ENCODE measurements at places on chromosomes 11 and 22. TPM values are rescaled to one million over a fixed set of nuclear protein-coding genes. Genes with fewer than 3 reads are reported as not detected.

DNA sequence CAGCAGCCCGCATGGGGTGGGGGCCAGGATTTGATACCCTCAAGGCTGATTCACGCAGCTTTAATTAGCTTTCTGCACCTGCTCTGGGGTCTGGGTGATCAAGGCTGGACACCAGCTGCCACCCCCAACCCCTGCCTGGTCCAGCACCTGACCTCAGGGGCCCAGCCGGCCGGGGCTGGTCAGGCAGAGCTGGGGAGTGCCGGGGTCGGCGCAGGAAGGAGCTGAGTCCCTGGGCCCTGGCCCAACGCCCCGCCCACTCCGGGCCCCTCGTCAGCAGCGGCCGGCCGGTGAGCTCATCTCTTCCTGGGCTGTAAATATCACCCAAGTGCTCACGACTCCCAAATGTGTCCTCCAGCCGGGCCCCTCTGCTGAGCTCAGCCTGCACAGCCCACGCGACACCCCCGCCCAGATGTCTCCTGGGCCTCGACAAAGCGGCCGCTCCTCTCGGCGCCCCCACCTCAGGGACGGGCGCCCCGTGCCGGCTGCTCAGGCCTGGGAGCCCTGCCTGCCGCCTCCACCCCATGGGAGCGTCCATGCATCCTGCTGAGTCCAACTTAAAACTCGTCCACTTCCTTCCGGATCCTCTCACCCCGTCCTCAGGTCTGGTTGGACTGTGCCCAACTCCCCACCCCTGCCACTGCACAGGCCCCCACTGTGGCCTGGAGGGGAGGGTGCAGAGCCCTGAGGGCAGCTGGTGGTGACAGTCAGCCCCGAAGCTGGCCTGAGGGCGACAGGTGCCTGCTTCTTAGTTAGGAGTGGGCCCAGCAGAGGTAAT lies 29.0 kb downstream of the RTN4R start:
- no peak for DNase-seq

GRCh38 chr11:13313005-13313819 lies 35.6 kb downstream of the BMAL1 start:
- DNase-seq: no peak

DNA sequence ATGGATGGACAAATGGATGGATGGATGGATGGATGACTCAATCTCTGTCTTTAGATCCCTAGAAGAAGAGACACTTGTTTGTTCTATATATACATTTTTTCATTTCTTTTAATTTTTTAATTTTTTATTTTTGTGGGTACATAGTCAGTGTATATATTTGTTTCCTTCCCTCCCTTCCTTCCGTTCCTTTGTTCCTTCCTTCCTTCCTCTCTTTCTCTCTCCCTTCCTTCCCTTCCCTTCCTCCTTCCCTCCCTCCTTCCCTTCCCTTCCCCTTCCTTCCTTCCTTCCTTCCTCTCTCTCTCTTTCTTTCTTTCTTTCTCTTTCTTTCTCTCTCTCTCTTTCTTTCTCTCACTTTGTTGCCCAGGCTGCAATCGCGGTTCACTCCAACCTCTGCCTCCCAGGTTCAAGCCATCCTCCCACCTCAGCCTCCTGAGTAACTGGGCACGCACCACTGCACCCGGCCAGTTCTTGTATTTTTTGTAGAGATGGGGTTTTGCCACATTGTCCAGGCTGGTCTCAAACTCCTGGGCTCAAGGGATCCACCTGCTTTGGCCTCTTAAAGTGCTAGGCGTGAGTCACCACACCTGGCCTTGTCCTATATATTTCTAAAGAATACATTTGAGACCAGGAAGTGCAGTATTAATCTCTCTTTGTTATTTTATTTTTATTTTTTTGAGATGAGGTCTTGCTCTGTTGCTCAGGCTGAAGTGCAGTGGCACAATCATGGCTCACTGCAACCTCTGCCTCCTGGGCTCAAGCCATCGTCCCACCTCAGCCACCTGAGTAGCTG lies 42.5 kb upstream of the AQP11 start:
- DNase-seq: no peak

DNA sequence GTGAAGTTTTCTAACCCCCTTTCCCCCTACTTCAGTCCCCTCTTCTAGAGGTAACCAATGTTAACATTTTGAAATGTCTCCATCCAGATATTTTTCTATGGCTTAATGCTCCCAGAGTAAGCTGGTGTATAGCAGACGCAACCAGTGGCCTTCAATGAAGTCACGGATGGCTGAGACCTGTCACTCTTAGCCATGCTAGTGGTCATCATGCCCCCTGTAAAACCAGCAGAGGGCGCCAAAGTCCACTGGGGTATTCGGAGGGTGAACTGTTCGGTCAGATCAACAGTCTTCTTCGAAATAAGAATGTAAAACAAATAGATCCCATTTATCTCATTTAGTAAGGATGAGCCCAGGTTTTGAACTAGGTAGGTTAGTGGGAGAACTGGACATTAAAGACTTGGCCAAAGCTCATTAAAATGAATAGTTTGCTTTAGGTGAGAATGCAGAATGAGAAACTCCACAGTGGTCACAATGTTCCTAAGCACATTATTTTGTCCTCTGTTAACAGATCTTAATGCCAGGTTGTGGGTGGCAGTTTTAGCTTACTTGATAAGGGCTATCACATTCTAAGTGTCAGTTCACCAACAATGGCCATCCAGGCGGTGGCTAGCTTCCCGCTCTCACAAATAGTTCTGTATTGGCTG lies 8.6 kb upstream of the MMP8 start:
- DNase-seq: peak; percentile 77

DNA sequence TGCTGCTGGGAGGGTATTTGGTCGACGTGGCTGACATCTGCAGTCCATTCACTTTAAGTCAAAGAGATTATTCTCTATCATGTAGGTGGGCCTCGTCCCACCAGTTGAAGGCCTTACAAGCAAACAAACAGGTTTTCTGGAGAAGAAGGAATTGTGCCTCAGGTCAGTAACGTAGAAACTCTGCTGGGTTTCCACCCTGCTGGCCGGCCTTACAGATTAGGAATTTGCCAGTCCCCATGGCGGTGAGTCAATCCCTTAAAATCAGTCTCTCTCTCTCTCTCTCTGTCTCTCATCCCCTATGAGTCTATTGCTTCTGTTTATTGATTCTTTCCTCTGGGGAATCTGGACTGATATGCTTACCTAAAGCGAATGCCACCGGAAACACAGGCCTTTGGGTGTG lies 75.4 kb upstream of the FGF3 start:
- no peak for DNase-seq

GRCh38 chr11:69598147-69598546 lies 42.8 kb upstream of the CCND1 start:
- peak; percentile 10 for DNase-seq

DNA sequence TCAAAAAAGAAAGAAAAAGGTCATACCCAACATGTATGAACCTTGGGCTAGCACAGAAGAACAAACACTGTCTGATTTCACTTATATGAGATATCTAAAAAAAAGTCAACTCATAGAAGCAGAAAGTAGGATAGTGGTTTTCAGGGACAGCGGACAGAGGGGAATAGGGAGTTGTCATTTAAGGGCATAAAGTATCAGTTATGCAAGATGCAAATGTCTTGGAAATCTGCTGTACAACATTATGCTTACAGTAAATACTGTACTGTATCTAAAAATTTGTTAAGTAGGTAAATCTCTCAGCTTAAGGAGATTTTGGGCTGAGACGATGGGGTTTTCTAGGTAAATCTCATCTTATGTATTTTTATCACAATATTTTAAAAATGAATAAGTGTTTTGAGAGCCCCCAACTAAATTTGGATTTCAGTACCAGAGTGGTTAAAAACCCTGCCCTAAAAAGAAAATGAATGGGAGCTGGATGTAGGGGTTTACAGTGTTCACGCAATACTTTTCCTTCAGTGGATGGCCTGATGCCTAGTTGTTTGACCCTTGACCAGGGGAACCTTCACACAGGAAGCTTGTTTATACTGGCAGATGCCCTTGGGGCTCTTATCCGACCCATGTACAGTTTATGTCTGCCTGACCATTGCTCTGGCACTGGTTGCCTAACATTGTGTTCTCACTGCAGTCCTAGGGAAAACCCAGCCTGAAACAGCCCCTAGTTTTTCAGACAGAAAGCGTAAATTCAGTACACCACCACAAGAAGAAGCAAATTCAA lies 34.8 kb downstream of the SLC22A9 start:
- DNase-seq: no peak

DNA sequence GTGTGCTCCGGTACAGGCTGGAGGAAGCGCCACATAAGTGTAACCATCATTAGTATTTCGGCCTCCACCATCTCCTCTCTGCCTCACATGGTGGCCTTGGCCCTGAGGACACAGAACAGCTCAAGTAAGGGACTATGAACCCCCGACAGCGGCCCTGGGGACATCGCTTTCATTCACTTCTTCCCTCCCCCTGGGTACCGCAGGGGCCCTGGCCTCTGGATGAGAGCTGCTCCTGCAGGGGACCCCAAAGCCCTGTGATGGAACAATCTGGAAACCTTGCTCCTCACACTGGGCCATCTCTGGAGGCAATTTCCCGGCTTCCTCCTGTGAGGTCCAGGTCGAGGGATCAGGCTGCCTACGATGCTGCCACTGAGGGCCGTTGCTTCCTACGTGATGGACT lies 565.5 kb downstream of the BRD1 start:
- no peak for DNase-seq

GRCh38 chr22:26225207-26225606 lies 55.9 kb downstream of the SEZ6L start:
- no peak for DNase-seq

GRCh38 chr11:128948583-128948982 lies 5.9 kb upstream of the TP53AIP1 start:
- peak; percentile 25 for DNase-seq

DNA sequence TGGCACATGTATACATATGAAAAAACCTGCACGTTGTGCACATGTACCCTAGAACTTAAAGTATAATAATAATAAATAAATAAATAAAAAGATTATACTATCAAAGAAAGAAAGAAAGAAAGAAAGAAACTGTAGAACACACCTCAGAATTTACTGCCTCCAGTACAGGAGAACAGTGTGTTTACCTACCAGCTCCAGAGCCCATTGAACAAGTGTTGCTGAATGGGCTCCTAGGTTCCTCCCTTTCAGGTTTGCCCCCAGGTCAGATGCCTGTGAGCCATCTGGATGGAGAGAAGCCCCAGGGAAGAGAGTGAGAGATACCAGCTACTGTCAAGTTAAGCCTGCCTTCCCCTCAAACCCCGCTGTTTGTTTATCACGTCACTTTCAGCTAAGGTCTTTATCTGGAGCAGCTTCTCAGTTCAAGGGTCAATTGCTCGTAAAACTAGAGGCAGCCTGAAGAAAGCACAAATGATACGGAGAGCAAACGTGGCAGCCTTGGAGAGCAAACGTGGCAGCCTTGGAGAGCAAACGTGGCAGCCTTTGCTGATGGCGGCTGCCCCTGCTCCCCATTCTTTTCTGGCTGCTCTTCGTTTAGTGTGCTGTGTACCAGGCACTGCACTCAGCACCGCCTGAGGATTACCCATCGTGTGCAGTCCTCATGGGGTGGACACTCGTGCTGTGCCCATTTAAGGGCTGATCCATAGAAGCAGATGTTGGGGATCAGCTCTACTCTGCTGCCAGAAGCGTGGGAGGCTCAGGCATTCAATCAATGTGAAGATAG lies 111.7 kb downstream of the ADAMTS15 start:
- no peak for DNase-seq

DNA sequence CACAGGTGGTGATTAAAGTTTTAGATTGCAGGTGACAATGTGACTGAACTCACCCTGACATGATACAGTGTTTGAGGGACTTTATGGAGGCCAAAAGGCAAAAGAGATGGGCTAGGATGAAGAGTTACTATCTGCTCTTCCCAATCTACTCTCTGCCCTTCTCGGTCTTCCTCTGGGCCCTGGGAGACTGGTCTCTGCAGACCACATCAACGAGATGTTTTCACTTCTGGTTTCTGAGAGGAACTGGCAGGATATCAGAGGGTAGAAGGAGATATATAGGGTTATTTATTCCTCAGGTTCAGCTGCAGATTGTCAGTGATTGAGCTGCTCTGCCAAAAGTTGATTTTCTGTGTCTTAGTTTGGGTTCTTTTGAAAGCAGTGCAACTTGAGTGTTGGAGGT lies 32.4 kb upstream of the CD44 start:
- DNase-seq: no peak

- no peak for DNase-seq
Measured at GRCh38 chr11:133896642-133897330, 51.5 kb upstream of the SPATA19 start.

GRCh38 chr11:133360860-133361688 lies 171.2 kb downstream of the OPCML start:
- DNase-seq: no peak

- peak; percentile 0 for DNase-seq
Measured at GRCh38 chr11:69373251-69373635, 79.3 kb downstream of the MYEOV start.

DNA sequence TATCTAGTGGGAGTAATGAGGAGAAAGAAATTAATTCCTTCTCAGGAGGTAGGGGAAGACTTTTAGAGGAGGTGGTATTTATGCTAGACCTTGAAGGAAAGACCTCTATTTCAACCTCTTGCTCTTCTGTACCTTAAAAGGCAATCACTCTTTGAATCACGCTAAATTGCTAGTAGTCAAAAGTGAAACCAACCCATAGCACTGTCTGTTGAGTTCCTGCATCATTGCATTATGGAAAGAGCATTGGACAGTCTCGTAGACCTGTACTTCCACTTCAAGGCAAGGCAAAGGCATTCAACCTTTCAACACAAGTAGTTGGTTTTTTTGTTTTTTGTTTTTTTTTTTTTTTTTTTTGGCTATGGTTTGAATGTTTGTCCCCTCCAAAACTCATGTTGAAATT lies 770.4 kb downstream of the ETS1 start:
- DNase-seq: no peak

- no peak for DNase-seq
Measured at GRCh38 chr11:66857927-66858185, 992 bp downstream of the LRFN4 start.

- DNase-seq: no peak
Measured at GRCh38 chr11:32905028-32905667, 12.5 kb downstream of the QSER1 start.

GRCh38 chr11:66264914-66265313 lies 3.5 kb upstream of the RAB1B start:
- DNase-seq: peak; percentile 52

DNA sequence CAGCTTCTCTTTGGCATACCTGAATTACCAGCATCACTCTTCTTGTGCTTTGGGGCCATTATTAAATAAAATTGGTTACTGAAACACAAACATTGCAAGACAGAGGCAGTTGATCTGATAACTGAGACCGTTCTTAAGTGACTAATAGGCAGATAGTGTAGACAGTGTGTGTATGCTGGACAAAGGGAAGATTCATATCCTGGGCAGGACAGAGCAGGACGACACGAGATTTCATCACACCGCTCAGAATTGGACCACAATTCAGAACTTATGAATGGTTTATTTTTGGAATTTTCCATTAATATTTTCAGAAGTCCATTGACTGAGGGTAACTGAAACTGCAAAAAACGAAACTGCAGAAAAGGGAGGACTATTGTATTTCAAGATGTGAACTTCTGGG lies 68.6 kb downstream of the LDLRAD3 start:
- no peak for DNase-seq

Gene NPAS4
- not detected for total RNA-seq

Gene EFCAB6
- 0.21 TPM for total RNA-seq

Gene TNNT3
- total RNA-seq: 2.3 TPM

Gene CD3E
- 377 TPM for total RNA-seq

Gene AIFM3
- 0.07 TPM for total RNA-seq

Gene CATSPER1
- total RNA-seq: not detected

Gene KDM4E
- total RNA-seq: not detected

Gene OR51I1
- not detected for total RNA-seq

Gene CDC42BPG
- total RNA-seq: 0.41 TPM

Gene OR52E8
- not detected for total RNA-seq

Gene ZNF202
- total RNA-seq: 5.9 TPM

Gene NLRP14
- not detected for total RNA-seq

Gene CTTN
- 44.8 TPM for total RNA-seq

Gene PKP3
- total RNA-seq: not detected

Gene PTPN5
- not detected for total RNA-seq

Gene SPTBN2
- 3.0 TPM for total RNA-seq

Gene KCTD14
- 0.27 TPM for total RNA-seq

All from activated naive CD4-positive, alpha-beta T cell treated with anti-CD3 and anti-CD28 coated beads for 36 hours (primary cell).